ENCODE measurements at places on chromosomes 5 and 9.
A peak's percentile ranks its signal among the peaks of the same experiment; 100 is the strongest.

GRCh38 chr9:272251-273213 is 57.9 kb downstream of the DOCK8 start:
- no peak for DNase-seq

GRCh38 chr5:30042677-30043076 is 1150.8 kb upstream of the CDH6 start:
- no peak for DNase-seq

GRCh38 chr9:103245369-103245768 is 250.2 kb downstream of the CYLC2 start:
- DNase-seq = no peak

- peak; percentile 39 for DNase-seq
Observed at GRCh38 chr5:10481241-10481935, 39.7 kb downstream of the ROPN1L start.

DNA sequence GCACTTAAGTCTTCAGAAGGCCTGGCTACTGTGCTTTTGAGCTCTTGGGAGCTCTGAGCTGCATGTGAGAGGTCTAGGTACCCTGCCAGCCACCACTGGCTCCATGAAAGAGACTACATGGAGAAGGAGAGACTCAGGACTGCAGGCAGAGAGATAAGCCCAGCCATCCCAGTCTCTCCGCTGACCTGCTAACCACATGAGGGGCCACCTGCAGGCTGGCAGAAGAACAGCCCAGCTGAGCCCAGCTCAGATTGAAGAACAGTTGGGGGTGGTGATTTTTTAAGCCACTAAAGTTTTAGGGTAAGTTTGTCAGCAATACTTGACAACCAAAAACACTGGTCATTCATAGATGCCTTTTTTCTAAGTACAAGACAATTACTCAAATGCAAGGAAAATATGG is 205.0 kb upstream of the PRDM9 start:
- DNase-seq = no peak

- DNase-seq = no peak
Observed at GRCh38 chr5:28961816-28962215, 1923.4 kb upstream of the CDH9 start.

- DNase-seq = no peak
Observed at GRCh38 chr9:73597771-73598170, 446.1 kb downstream of the ANXA1 start.
